Cerebellar cortex (tissue), 1 donor: ENCODE measurements at places on chromosomes 13 and 19.

- no peak for DNase-seq
These were observed 40.1 kb downstream of the LTBP4 start for GRCh38 chr19:40641281-40641680.

GRCh38 chr19:29309637-29310036, 96.7 kb upstream of the UQCRFS1 start:
- no peak for DNase-seq

- no peak for DNase-seq
These were observed 40.5 kb downstream of the USP12 start for GRCh38 chr13:27130979-27131623.

DNA sequence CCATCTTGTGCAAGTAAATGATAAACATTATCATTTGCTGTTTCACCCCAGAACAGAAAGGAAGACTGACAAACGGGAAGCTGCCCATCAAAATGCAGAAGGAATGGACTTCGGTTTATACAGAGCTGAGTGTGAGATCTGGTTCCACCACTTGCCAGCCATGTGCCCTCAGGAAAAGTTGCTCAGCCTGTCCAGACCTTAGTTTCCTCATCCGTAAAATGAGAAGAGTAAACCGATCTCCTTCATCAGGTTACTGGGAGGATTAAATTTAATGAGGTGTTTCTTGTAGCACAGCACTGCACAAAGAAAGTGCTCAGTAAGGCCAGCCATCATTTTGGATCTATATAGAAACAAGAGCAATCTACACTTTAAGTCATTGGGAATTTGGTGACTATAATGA, 36.7 kb upstream of the SERP2 start:
- no peak for DNase-seq

DNA sequence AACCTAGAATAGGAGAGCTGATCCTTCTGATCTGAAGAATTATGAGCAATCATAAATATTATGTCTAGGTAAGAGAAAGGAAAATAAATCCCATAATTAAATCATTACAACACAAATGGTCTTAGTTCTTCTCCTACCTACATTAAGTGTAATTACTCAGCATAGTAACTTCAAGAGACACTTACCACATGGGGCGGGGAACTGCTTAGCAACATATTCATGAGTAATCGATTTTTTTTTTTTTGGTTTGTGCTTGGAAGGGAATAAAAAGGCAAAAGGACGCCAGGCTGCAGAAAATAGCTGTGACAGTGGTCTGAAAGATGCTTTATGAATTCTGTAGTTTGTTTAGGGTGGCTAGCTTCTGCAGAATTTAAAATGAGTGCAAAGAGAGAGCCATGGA, 103.3 kb upstream of the HTR2A start:
- no peak for DNase-seq

- DNase-seq: no peak
These were observed 19.9 kb upstream of the ELAVL1 start for GRCh38 chr19:8025316-8025715.

- peak; percentile 9 for DNase-seq
These were observed 451.7 kb downstream of the EFNB2 start for GRCh38 chr13:106083620-106084350.

DNA sequence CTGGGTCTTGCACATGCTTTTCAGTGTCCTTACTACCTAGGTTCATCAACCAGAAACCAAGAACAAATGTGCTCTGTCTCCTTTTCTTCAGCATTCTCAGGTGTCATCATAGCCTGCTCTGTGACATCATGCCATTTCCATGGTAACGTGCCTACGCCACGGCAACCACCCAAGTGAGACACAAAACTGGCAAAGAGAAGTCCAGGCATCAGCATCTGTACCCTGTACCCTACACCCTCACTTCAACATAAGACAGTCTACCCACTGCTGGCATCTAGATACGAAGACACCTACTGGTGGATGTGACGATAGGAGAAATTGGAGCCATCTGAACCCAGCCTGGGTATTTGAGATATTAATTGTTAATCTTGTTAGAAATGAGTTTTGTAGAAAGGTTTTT, 13.3 kb downstream of the ZC3H4 start:
- DNase-seq: no peak

- DNase-seq: no peak
These were observed 225.8 kb upstream of the SLC10A2 start for GRCh38 chr13:103291798-103292572.

GRCh38 chr19:51781999-51782398, 13.0 kb upstream of the FPR3 start:
- DNase-seq: no peak

GRCh38 chr13:113915012-113915763, 51.3 kb upstream of the GAS6 start:
- no peak for DNase-seq
